ENCODE measurements at places on chromosomes 7 and 10.
A peak's percentile ranks its signal among the peaks of the same experiment; 100 is the strongest.

- no peak for DNase-seq
These were observed 321.1 kb downstream of the PARD3 start for GRCh38 chr10:34494012-34494411.

GRCh38 chr7:156497776-156498509 lies 142.6 kb upstream of the RNF32 start:
- no peak for DNase-seq

DNA sequence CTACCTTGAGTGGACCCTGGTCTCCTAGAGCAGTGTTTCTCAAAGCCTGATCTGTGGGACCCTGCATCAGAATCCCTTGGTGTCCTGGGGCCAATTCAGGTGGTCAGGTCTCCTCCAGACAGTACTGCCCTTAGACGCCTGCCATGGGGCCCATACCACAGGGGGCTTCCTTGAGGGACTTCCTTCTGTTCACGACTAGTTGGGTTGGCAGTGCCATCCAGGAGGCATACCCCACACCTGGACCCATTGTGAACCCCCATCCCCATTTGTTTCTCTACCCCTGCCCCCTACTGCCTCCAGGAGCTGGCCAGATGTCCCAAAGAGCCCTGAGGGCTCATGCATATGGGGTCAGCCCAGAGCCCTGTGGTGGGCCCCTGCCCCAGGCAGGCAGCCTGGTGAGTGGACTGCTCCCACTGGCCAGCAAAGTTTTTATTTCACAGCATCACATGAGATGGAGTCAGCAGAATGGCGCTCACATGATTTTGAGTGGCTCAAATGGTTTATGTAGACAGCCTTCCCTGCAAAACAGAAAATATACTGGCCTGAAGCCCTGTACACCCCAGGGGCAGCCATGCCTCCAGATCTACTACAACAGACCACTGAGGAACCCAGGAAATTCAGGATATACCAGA lies 259.9 kb upstream of the ZMIZ1 start:
- no peak for DNase-seq

DNA sequence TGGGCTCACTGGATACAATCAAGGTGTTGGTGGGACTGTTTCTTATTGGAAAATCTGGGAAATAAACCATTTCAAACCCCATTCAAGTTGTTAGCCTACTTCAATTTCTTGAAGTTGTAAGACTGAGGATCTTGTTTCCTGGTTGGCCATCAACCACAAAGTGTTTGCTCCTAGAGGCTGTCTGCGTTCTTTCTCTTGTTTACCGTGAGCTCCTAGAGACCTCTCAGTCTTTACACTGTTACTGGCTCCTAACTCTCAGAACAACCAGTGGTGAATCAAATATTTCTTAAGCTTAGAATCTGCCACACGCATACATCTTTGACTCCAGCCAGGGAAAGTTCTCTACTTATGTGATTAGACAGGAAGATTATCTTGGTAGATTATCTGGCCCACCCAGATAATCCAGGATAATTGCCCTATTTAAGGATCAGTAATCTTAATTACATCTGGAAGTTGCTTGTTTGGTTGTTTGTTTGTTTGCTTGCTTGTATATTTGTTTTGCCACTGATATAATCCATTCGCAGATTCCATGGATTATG lies 798.7 kb downstream of the IPMK start:
- DNase-seq, result no peak

- DNase-seq, result no peak
These were observed 222.0 kb downstream of the MAD1L1 start for GRCh38 chr7:2010551-2011265.

GRCh38 chr7:27116962-27117886 lies 13.3 kb downstream of the HOXA4 start:
- DNase-seq, result no peak

DNA sequence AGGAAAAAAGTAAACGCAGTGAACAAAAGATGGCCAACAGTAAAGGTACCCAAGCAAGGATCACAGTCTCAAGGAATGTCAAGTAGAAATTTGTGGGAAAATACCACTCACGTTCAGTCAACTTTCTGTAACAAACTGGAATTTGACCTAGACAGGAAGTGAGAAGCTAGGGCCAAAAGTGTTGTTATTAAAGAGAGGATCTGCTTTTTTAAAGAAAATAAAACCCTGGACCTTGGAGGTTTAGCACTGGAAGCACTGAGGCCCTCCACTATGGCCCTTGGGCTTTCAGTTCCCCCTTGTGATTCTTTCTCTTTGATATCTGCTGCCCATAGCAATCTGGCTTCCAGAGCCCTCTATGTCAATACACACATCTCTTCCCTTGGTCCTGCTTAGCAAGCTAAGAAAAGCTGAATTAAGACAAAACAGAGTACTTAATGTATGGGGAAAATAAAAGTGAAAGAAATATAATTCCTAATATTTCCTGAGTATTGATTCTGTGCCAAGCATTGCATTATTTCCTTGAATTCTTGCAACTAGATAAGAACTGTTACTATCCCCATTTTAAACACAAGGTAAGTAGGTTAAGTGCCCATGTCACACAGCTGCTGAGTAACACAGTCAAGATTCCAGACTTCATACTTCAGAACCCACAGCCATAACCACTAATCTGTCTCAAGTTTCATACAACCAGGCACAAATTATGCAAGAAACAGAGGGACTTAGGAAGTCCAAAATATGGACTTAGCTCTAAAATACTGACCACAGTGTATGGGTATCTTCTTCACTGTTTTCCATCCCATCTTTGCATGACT lies 2.6 kb upstream of the ZNF438 start:
- DNase-seq, result no peak

- DNase-seq, result peak; percentile 15
These were observed 1.3 kb downstream of the SEMA3D start for GRCh38 chr7:85185424-85186082.

- DNase-seq, result no peak
These were observed 157.4 kb downstream of the DYNC1I1 start for GRCh38 chr7:95929710-95930280.

GRCh38 chr10:133126431-133127290 lies 33.4 kb upstream of the KNDC1 start:
- DNase-seq, result no peak

- DNase-seq, result no peak
These were observed 187.1 kb downstream of the KIF20B start for GRCh38 chr10:89888321-89889070.

DNA sequence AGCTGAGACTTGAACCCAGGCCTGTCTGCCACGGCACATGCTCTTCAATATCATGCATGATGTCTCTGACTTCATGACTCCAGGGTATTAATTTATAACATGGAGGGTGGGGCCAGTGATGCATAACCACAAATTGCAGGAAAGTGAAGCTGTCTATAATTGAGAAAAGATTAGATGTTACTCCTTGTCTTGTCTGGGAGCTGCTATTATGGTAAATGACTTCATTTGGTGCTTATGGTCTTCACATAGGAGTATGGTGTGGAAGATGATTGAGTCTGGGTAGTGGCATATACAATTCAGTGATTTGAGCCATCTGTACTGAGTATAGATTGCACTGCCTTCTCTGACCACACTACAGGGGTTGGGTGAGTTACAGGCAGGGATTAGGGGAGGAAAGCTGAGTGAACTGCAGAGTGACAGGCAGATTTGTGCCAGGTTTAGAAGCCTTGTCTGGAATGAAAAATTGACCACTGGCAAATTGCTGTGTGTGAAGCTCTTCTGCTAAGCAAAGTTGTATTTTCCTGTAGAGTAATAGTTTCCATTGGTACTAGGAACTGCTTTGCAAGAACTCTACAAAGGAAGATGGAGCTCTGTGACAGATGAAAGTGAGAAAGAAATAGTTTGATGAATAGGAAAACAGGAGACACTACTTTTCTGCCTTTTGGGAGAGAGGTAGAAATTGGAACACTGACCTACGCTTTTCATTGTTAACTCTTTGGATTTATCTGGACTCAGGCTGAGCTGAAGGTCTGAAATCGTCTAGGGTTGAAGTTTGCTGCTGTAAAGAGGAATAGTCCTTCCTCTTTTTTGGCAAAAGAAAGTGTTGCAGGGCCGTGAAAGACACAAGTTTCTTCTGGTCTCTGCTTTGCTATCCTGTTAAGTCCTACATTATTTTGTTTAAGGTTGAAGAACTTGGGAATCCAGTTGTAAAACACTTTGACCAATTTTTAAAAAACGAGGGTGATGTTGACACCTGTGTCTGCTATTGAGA lies 2.7 kb downstream of the SND1 start:
- no peak for DNase-seq

DNA sequence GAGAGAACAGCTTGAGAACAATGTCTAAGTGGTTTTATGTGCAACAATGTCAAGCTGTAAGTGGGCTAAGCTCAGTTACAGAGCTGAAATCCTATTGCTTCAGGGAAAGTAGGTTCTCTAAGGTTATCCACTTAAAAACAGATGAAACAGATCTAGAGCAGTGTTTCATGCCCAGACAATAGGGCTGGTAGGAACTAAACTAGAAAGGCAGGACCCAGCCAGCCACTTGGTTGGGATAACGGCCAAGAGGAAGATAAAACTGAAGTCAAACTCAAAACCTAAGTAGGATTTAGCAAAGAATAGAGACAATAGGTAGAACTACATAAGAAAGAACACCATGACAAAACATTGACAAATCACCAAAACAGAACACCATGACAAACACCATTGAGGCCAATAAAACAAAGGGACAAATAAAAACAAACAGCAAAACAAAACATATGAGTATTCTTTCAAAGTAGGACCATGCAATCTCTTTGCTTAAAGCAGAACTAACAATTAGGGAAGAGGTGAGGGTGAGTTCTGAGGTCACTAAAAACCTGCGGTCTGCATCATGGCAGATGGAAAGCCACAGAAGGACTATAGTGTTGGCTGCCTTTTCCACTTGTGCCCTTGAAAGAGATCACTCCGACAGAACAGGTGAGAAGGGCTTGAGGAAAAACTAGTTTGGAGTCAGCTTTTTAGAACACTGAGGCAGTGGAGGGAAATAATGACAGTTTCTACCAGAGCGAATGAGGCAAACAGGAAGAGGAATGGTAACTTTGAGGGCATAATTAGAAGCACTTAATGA lies 81.0 kb downstream of the HGF start:
- no peak for DNase-seq

- DNase-seq, result no peak
These were observed 313.0 kb upstream of the FZD1 start for GRCh38 chr7:90951229-90951628.

Data from activated B cell treated with CpG ODN at 0.5 μM for 24 hours (primary cell).